ENCODE measurements at places on chromosomes 7 and 10.

DNA sequence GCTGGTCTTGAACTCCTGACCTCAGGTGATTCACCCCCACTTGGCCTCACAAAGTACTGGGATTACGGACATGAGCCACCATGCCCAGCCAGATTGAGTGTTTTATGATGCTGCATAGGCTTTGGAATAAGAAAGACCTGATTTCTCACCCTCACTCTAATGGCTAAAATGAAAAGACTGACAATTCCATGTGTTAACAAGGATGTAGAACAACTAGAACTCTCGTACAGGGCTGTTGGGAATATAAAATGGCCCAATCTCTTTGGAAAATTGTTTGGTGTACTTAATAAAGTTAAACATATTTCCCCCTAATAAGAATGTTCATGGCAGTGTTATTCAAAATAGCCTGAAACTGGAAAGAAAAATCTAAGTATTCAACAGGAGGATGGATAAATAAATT lies 43.2 kb upstream of the VCL start:
- no peak for DNase-seq

DNA sequence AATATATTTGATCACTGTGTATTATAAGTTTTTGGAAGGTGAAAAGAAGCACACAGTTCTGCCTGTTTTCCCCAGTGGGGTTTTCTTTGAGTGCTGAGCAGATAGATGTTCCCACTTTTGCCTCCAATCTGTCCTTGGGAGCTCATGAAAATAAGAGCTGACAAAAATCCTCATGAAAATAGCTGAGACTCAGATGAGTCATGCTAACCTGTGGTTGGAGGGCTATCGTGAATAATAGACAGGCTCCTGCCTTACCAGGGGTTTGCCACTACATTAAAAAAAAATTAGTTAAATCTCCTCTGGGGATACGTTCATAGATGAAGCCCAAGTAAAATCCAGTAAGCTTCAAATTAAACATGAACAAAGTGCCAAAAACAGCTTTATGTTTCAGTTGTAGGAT lies 10.9 kb upstream of the AOAH start:
- DNase-seq, result no peak

DNA sequence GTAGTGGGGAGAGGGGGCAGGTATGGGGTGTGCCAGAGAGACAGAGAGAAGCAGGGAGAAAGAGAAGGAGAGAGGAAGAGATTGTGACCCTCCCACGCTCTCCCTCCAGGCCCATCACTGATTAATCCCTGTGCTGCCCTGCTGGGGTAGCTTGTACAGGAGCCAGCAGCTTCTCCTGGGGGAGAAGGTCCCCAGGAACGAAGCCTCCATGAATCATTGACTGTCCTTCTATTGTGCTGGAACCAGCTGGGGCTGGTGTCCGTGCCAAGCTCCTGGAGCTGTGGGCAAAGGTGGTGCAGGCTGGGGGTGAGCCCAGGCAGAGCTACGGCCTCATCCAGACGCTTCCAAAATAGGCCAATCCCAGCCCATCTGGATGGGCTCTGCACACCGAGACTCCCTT lies 20.9 kb downstream of the AQP1 start:
- no peak for DNase-seq

DNA sequence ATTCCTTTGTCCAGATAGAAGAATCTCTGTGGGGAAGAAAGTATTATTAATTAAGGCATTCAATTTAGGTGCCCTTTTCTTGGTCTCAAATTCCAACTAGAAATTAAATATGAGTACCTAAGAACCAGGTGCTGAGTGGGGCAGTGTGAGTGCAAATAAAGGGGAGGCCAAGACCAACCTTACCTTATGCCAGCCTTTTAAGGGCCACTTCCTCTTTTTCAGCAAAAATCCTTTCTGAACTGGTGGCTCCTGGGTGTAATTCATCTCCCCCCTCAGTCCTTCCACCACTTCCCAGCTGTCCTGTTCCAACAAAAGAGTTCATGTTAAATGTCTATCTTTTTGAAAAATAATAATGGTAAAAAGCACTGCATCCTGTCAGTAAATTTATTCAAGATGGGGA lies 108.2 kb downstream of the OSBPL3 start:
- DNase-seq, result peak; percentile 57

- DNase-seq, result no peak
These were observed 20.7 kb downstream of the CCDC3 start for GRCh38 chr10:12980713-12981306.

GRCh38 chr7:48360574-48360973 lies 189.3 kb downstream of the ABCA13 start:
- DNase-seq, result no peak

Measured in Kasumi-1 (cell line).